ENCODE measurements at places on chromosomes 1 and 21.

DNA sequence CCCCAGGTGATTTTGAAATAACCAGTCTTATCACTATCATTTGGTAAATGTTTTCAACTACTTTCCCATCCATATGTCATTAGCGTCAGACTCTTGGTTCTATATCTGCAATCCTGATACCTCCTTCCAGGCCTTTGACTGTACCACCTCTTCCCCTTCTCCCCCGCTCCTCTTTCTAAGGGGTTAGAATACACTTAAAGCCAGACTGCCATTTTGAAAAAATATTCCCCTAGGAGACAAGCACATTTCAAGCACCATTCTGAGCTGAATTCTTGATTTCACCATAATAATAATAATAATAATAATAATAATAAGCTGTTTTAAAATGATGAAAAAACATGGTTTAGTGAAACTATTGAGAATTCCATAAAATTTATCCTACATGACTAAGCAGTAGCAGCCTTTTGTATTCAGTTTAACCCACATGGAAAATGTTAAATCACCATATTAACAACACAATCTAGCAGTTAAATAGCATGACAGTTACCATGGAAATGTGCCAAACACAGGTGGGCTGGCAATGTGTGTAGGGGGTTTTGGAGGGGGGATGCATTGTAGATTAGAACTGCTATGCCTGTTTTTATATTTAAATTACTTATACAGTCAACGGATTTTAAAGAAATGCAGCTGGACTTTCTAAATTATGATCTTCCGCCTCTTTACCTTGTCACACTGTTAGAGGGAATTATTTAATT is 480.2 kb upstream of the DEPDC1 start:
- no peak for DNase-seq

DNA sequence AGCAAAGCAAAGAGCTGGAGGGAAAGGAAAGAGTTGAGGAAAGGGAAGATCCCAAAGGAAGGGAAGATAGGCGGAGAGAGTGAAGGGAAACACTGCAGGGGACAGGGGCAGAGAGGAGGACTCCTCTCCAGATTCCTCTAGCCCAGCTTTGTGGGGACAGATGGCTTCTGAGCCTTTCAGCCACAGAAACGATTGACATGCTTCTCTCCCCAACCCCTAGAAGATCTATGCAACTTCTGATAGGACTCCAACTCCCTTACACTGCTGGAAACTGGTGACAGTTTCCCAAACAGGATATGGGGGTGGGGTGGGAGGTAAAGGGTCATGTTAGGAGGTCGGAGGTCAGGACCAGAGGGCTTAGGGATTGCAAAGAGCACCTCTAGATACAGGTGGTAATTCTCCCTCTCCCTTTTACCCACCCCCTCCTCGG is 6.5 kb downstream of the MEX3A start:
- DNase-seq, result no peak

GRCh38 chr1:248631354-248632008 is 3.4 kb downstream of the OR2T11 start:
- no peak for DNase-seq

- no peak for DNase-seq
Observed at GRCh38 chr1:160371346-160371631, 4.4 kb downstream of the NHLH1 start.

- DNase-seq, result no peak
Observed at GRCh38 chr1:245512181-245512888, 357.6 kb downstream of the KIF26B start.

DNA sequence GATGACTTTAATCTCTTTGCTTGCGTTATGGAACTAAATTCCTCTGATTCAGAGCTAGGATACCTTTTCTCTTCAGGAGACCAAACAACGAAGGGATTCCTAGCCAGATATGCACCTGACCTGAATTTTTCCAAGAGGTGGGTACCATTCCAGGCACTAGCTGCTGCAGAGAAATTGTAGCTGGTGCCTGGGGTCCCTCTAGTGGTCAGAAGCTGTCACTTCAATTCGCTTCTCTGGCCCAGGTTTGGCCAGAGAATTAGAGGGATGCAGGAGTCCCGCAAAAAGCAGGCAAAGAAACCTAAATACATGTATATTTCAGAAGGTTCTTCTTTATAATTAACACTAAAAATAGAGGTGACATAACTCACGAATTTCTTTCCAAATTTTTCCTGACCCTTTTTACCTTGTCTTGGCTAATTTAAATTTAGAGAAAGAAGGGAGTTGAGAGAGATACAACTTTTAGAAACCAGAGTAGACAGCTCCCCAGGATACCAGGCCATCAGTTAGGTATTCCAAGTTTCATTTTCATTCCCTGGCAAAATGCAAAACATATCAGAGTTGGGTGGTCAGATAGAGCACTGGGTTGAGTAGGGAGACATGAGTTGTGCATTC is 9.6 kb downstream of the ACKR1 start:
- no peak for DNase-seq

Data from esophagus squamous epithelium (tissue), 5 donors.